Left forelimb (tissue), 1 donor: ENCODE measurements at places on chromosomes 6 and 20.

GRCh38 chr6:157019733-157020132, 242.6 kb downstream of the ARID1B start:
- DNase-seq, result no peak

DNA sequence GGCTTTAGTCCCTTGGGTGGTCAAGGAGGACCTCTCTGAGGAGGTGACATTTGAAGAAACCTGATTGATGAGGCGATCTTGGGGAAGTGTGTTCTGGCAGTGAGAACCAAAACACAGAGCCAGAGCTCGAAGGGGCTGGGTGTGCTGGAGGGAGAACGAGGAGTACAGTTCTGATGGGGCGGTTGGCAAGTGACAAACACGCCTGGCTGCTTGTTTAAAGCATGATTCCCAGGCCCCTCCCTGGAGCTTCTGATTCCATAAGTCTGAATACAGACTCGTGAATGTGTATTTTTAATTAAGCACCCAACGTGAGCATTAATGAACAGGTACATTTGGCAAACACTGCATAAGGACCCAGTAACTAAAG, 886 bp upstream of the NFATC2 start:
- no peak for DNase-seq

GRCh38 chr6:44858998-44859397, 469.1 kb upstream of the RUNX2 start:
- no peak for DNase-seq

DNA sequence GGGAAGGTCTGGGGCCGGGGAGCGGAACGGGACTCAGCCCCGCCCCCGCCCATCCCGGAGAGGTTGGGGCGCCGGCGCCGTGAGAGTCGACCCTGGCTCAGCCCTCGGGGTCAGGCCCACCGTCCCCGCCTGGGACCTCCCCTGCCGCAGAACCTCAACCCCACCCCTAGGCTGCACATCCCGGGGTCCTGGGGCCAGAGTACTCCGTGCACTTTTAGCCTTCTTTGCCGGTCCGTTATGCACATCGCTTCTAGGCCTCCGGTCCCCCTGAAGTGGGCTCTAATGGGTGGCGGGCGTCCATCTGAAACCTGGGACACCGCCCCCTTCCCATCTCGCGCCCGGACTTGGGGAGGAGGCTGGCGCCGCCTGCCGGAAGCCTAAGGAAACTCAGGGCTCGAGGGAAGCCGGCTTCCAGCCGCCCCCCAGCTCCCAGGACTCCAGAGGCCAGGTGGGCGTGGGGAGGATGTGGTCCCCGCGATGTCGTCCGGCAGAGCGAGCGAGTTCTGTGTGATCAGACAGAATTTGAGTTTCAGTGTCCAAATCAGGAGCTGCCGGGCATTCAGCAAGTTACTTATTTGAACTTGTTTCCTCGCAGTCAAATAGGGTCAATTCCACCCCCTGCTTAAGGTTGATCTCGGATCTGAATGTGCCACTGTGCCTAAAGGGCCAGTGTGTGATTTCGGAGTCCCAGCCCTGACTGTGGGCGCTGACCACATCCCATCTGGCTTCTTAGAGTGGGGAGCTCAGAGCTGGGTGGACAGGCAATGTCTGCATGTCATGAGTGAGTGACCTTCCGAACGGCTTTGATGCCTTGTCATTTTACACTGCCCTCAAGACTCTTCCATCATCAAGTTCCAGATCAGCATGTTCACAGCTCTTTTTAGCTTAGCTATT, 47.6 kb downstream of the CPXM1 start:
- no peak for DNase-seq

GRCh38 chr20:24770628-24771541, 178.2 kb upstream of the CST7 start:
- peak; percentile 41 for DNase-seq

DNA sequence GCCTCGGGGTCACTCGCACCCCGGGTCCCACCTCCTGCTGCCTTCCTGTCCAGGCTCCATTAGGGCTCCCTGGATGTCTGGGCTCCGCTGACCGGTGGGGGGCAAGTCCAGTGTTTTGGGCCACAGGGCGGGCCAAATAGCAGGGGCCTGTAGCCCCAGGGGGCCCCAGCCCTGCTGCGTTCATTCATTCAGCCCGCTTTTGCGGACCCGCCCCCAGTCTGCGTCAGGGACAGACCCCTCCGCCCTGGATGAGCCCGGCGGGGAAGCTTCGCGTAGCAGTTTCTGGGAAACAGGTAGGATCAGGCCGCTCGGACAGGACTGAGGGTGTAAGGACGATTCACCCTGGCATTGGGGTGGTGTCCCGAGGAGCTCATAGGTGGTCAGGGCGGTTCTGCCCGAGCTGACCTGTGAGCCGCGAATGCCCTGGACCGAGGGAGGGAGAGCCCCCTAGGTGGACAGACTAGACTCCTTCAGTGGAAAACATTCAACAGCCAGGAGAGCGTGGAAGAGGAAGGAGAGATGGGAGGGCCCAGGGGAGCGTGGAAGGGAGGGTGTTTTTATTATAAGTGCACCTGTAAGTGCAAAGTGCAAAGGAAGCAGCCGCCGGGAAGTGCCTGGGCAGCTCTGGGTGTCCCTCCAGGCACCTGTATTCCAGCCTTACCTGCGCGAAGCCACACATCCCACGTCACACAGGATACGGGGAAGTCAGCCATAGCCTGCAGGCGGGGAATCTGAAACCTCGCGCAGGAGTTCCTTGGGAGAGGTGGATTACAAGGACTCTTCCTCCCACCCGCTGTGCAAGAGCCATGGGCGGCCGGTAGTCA, 662 bp downstream of the ENTPD6 start:
- DNase-seq, result no peak

DNA sequence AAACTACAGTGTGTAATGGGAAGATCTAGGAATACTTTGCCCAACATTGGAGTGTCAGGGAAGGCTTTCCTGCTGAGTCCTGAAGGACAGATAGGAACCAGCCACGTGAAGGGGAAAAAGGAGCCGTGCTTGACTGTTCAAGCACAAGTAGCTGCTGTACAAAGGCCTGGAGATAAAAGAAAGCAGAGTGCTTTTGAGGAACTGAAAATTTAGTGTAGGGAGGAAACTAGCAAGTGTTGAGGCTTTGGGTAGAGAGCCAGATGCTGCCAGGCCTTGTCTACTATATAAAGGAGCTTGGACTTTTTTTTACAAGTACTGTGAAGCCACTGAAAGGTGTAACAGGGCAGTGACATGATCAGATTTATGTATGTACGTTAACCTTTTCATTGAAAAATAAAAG, 39.0 kb downstream of the DSE start:
- no peak for DNase-seq

DNA sequence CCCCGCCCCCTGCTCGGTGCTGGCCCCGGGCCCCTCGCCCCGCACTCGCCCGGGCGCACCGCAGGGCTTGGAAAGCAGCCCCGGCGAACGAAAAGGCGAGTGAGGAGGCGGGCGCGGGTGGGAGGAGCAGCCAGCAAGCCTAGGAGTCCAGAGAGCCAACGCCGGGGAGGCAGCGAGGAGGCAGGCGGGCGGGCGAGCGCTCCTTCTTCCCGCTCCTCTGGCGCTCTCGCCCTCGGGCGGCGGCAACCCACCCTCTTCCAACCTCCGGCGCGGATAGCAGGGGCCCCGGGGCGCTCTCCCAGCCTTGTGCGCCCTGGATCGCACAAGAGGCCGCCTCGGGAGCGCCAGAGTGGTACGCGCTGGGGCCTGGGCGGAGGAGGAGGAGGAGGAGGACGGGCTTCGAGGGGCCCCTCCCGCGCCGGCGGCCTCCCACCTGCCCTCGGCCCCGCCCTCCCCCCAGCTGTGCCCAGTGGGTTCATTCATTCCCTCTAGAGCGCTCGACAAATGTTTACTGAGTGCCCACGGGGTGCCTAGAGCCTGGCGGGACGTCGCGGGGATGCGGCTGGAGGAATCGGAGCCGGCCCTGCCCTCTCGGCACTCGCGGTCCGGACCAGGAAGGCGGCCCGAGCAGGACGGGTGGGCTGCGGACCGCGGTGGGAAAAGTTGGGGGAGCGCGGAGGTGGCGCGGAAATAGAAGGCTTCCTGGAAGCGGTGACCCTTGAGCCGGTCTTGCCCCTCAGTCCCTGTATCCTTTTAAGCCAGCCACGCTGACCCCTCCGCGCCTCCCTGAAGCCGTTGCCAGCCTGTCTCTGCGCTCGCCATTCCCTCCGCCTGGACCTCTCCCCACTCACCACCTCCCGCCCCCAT, at the start of gene BMP7:
Gene BMP7, minus strand, starts transcription at position 351 of the 867 bp plus-strand sequence. CDS start 519 bp downstream, outside the sequence.
- DNase-seq, result no peak

DNA sequence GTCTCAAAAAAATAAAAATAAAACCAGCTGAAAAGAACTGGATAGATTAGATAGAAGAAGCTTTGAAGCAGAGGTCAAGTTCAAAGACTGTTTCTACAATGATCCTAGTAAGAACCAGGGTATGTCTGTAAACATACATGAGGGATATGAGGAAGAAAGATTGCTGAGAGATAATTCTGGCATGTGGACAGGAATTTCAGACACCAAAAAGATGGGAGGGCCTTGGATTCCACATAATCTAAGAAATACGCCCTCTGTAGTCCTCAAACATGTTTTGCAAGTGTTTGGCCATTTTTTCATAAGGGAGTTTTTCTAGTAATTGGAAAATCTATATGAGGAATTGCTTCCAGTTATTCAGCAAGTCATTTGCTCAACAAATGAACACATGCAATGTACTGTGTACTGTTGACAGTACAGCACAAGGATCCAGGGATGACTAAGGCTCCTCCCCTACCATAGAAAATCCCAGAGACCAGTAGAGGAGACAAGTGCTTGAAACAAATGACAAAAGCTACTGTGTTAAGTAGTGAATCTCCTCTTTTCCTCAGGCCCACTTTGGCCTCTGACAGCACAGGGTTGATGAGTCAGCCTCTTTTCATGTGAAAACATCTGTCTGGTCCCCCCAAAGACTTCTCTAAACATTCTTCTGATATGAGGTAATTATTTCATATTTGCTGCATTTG, 795.9 kb downstream of the MAFB start:
- no peak for DNase-seq

GRCh38 chr20:38222923-38223742, 37.4 kb downstream of the KIAA1755 start:
- DNase-seq, result no peak

DNA sequence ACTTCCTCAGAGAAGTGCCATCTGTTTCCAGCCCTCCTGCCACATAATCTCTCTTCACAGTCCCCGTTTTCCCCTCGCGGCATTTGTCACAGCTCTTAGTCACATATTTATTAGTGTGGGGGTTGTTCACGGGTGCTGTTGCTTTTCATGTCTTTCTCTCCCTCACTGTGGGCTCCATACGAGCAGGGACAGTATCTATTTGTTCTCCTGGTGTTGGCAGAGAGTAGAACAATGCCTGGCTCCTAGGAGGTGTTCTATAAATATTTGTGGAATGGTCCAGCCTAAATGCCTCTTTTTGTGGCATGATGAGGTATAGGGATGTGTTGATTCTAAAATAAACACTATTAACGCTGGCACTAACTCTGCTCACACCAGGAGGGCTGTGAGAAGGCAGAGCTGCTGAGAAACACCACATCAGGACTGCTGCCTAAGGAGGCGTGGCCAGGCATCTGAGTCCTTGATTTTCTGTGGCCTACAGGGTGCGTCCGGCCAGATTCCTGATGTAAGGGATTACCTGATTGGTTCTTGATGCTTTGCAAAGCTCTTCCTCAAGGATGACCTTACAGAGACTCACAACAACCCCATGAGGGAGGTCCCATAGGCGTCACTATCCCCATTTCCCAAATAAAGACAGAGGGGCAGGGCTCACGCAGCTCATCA, 219.8 kb upstream of the ARID1B start:
- no peak for DNase-seq

DNA sequence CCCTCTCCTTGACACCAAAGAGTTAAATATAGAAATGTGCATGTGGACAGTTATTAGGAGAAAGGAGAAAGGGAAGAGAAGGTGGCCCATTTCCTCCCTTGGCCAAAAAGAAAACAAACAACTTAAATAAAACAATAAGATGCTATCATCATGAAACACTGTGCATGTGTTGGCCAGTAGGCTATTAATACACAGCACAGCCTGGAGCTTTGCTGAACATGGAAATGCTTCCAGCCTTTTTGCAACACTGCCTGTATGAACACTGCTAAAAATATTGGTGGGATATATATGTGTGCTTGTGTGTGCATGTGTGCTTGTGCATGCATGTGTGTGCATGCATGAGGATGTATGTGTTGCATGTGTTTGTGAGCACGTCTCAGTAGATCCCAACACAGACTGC, 100.4 kb downstream of the LY86 start:
- no peak for DNase-seq

- no peak for DNase-seq
These were observed 429.7 kb downstream of the FRK start for GRCh38 chr6:115631028-115631427.

DNA sequence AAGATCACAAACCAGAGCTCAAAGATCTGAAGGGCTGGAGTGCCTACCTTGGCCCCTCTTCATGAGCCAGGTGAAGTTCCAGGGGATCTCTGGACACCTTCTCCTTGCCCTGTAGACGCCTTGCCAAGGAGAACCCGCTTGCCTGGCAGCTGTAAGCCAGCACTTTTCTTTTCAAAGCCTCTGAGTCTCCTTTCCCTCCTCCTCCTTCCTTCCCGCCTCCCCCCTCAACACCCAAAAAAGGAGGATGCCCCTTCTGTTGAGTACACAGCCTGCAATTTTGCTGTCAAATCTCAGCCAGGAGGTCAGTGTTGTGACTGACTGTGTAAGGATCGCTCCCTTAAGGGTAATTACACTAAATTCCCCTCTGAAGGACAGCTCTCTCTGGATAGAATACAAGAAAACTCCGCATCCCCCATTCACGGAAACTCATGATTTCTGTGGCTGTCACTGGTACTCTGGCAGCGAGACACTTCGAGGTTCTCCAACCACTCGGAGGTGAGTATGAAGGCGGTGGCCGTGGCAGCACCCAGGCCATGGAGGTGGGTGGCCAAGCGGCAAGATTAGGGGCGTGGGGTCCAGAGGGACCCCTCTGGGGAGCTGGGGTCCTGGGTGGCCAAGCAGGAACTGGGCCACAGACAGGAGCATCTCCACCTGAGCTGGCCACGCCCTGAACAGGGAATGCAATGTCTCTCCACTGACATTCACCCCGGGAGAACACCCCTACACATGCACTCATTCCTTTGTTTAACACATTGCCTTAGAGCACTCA, 23.2 kb upstream of the FOXP4 start:
- no peak for DNase-seq

- no peak for DNase-seq
These were observed 55.4 kb downstream of the GRM4 start for GRCh38 chr6:34090529-34090928.

DNA sequence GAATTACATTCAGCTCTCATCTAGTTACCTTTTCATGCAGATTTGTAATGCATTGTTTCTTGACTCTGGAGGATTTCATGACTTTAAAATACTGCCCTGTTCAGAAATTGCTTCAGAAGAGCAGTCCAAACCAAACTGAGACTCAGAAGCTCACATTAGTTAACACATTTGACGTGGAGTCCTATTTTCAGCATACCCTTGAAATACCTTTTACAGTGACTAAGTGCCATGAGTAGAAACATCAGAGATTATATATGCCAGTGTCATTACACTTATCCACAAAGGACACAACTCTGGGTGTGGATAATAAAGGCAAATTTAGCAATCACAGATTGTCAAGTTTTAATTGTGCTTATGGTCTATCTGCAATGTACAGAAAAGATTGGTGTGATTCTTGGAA, 459.6 kb downstream of the FRK start:
- no peak for DNase-seq
